NCI-H146 (cell line): ENCODE measurements at places on chromosomes 1 and 21.
A peak's percentile ranks its signal among the peaks of the same experiment; 100 is the strongest.

DNA sequence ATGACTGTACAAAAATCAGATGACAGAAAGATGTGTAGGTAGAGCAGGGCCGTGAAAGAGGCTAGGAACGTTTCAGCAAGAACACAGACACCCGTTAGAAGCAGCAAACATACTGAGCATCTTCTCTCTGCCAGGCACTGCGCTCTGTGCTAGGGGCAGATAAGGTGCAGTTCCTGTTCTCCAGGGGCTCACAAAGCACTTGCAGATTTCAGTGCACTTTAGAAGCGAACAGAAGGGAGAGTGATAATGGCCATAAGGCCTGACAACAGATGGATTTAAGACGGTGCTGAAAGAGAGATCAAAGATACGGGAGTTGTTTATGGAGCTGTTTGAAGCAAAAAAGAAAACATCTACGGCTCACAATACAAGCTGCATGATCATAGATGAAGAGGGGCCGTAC, 200.3 kb upstream of the FOXD3 start:
- DNase-seq: no peak

DNA sequence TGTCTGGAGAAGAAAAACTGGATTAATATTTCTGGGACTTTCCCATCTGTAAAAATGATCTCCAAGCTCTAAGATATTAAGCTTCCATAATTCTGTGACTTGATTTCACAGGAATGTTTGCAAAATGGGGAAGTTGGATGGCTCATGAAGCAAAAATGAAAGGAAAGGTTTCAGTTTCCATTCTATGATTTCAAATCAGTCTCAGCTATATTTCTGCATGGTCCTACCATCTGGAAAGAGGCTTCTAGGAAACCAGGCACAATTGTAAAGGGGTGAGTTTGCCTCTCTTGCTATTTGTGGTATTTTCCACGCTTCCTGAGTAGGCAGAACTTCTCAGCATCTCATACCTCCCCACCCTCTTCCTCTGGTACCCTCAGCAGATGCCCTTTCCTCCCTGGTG, 22.4 kb upstream of the ACTN2 start:
- no peak for DNase-seq

DNA sequence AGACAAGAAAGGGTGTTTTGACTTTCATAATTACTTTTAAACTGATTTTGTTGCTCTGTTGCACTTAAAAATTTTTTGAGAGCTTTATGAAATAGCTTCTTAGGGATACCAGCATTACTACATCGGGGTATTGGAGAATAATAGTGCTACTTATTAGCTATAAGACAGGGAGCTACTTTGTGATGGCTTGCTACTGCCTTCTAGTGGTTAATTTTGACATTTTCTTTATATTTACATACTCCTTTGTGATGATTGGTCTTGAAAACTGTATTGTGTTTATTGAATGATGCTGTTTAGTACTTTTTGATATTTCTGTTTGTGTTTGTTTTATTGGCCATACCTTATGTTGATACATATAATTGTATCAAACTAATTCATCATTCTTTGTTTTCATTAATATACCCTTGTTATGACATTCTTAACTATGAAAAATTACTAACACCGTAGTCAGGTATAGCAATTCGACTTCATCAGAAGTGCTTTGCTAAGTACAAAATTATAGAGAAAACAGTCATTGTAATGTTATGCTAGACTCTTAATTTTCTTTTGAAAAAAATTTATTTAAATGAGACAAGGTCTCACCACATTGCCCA, 85.5 kb downstream of the CLIC4 start:
- peak; percentile 44 for DNase-seq

- no peak for DNase-seq
Observed at GRCh38 chr1:223161321-223161720, 18.3 kb upstream of the TLR5 start.

DNA sequence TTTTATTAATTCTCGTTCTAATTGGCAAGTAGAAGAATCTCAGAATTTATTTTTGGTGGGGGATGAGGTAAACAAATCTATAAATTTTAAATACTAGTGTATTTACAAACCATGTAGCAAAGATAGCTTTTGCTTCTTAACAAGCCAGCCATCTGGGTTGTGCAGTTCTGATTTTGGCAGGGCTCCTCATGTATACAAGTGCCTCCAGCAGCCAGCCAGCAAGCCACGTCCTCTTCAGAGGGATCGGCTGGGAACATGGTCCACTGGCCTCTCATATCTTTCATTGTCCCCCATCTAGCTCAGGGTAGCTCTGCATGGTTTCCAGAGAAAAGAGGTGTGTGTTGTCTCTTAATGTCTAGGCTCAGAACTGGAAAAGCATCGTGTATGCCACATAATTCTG, 659.1 kb downstream of the MRPL39 start:
- DNase-seq: no peak

- no peak for DNase-seq
Observed at GRCh38 chr1:115539061-115539460, 102.7 kb upstream of the VANGL1 start.

DNA sequence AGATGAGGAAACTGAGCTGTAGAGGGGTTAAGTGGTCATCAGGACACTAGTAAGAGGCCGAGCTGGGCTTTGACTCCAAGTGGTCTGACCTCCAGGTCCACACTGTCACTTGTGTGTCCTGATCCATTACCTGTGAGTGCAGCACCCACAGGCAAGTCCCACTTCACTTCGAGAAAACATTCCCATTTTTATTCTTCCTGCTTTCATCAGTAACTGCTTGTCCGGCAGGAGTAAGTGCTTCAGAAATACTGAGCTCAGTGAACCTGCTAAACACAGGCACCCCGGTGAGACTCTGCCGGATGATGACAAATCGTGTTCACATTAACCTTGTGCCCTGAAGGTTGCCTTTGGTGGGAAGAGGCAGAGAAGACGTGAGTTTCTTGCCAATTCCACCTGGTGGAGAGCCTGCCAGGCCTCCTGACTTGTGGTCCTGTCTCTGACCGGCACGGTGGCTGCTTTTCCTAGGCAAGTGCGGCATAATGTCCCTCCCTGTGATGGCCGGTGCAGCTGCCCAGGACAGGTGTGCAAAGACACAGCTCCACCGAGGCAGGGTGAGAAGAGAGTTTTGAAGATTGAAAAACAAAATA, 29.4 kb downstream of the ZBTB18 start:
- peak; percentile 71 for DNase-seq
